ENCODE measurements at places on chromosomes 13 and 19.

DNA sequence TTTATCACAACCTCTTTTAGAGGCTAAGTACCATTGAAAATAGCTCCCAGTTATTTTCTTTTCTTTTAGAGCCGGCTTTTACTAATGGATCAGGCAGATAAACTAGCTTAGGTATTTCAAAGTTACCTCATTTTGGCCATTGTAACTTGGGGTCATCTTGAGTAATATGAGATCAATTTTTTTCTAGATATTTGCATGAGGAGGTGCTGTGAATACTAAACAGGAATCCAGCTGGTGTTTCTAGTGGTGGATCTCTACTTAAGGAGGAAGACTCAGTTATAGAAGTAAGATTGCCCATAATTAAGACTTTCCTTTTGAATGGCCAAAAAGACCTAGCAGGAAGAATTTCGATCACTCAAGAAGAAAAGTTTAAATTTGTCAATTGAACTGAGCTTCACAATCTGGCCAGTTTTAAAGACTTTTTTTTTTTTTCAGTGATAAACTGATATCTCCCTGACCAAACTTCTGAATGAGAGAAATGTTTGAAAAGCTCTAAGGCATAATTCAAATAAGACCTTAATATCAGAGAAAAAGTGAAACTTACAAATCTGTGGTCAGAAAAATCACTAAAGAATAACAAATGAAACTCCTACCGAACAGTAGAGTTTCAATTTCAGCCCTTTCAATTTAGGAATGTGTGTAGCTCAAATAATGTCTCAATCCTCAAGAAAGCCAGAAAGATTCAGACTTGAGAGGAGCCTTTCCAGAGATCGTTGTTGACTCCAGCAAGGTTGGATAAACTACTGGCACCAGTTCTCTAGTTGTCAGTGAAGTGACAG lies 11.6 kb upstream of the NAA16 start:
- no peak for DNase-seq

DNA sequence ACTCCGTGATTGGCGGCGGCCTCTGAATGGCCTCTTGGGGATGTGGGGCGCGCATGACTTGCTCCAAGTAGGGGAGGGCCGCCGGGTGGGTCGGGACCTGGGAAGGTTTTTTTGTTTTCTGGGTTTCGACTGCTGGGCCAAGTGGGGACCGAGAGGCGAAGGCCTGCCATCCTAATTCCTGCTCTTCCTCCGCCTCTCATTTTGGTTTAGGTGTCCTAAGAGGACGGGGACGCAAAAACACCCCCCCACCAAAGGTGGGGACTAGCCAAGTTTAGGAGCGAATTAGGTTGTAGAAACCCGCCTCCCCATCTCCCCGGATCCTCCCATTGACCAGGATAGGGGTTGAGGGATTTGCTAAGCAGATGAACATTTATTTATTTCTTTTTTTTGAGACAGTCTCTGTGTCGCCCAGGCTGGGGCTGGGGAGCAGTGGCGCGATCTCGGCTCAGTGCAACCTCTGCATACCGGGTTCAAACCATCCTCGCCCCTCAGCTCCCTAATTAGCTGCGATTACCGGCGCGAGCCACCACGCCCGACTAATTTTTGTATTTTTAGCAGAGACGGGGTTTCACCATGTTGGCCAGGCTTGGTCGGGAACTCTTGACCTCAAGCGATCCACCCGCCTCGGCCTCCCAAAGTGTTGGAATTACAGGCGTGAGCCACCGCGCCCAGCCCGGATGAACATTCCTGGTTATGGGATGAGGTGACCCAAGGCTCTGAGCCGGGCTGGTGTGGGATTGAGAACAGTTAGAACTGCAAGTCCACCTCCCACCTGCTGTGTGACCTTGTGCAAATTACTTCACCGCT lies 838 bp downstream of the PPP2R1A start:
- DNase-seq = no peak

- DNase-seq = peak; percentile 24
These were observed 65.8 kb downstream of the FREM2 start for GRCh38 chr13:38752686-38753085.

DNA sequence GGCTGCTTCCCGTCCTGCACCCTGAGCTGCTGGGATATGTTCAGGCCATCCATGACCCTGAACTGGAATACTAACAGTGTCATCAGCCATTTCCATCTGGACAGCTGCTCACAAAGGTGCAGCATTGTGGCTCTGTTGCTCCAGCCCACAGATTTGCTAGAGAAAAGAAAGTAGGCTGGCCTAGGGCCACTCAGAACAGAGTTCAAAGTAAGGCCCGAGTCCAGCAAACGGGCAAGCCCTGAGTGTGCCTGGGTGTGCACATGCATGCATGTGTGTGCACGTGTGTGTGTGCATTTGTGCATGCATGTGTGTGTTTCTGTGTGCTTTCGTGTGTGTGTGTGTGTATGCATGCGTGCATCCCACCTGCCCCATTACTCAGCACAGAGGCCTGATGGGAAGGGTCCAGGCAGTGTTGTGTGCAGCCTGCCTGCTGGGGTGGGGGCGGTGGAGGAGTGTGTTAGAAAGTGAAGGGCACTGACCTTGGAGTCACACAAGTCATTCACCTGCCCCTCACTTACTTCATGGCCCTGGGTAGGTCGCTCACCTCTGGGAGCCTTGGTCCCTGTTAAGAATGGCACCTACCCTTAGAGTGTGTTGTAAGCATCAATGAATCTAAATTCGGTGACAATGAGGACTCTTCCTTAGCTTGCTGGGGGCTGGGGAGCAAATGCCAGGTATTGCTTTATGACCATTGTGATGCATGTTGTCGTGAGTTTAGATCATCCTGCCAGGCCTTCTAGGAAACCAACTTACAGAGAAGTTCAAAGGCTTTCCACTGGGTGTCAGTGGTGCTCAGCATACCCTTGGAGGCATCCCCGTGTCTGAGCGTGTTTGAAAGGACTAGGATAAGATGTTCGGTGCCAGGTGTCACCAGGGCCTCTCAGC lies 53.2 kb downstream of the GPR12 start:
- DNase-seq = peak; percentile 50

DNA sequence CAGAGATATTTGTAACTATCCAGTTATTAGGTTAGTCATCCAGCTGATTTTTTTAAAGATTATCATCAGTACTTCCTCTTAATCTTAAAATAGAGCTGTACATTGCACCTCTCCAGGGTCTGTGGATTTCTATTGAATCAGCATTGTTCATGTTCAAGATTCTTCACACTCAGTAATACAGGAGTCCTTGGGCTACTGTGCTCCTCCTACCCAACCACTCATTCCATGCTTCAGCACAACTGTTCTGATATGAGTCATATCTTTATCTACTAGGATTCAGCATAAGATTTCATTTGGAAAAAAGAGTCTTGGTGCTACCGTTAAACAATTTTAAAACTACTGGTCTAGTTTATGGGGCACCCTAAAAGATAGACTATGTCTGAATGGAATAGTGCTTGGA lies 357.8 kb downstream of the DCT start:
- DNase-seq = no peak

- no peak for DNase-seq
These were observed 32.6 kb upstream of the IGFL4 start for GRCh38 chr19:46073268-46073922.

- DNase-seq = no peak
These were observed 55.5 kb upstream of the SERP2 start for GRCh38 chr13:44318161-44318560.

- no peak for DNase-seq
These were observed 1726.0 kb downstream of the EFNB2 start for GRCh38 chr13:104809483-104809882.

- no peak for DNase-seq
These were observed 170.2 kb downstream of the DCLK1 start for GRCh38 chr13:35961002-35961401.
